ENCODE measurements at places on chromosomes 5 and 9.

DNA sequence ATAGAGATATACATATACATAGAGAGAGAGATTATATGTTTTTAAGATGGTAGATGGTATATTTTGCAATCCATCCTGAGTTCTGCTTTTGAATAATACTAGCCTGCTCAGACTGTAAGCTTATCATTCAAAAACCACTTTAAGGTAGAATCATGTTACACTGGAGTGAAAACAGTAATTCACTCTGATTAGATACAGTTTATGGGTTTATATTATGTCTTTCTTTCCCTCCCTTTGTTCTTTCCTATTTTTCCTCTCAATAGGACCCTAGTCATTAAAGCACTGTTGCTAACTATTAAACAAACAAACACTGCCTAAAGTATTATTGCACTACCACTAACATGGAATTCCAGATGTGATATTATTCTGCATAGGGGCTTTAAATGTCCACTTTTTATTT, 202.0 kb downstream of the ADAMTSL1 start:
- no peak for DNase-seq

DNA sequence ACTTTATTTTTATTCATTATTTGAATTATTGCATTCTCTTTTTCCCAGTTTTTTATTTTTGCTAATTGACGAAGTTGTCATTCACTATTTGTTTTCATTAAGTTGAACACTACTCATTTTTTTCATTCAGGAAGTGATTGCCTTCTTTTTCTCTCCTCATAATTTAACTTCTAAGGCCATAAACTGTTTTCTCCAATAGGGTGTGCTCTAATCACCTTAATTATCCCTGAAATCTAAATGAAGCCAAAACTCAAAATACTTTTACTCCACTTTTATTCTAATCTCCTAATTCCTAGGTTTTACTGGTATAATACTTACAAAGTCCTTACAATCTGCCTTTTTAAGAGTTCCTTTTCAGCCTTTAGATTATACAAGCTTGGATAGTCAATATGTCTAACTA, 2.9 kb upstream of the OR13C2 start:
- no peak for DNase-seq

DNA sequence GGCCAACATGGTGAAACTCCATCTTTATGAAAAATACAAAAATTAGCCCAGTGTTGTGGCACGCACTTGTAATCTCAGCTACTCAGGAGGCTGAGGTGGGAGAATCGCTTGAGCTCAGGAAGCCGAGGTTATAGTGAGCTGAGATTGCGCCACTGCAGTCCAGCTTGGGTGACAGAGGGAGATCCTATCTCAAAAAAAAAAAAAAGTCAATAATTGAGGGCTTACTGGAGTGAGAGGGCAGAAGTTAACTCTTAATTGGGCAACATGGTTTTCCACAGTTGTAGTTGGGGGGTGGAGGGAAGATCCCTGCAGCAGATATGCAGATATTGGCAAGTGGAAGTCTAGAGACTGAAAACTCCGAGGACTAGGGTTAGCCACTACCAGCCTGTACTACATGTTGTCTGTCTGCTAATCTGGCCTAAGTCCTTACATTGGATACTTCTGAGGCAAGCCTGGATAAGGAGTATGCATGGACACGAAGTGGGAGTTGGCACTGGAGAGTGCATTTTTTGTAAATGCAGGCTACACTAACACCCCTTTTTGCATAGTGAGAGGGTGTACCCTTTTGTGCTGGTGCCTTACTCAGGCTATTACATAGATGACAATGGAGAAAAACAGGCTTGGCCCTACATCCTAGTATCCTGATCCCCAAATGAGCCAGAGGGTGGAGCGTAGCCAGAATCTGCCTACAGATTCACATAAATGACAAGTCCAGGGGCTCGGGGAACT, 89.0 kb upstream of the NIPBL start:
- no peak for DNase-seq

GRCh38 chr9:29511680-29512079, 1938.4 kb upstream of the C9orf72 start:
- no peak for DNase-seq

- DNase-seq, result no peak
These were observed 388.8 kb downstream of the ZSWIM6 start for GRCh38 chr5:61720829-61721228.

GRCh38 chr9:136886610-136887597, 588 bp downstream of the TRAF2 start:
- DNase-seq, result peak; percentile 56

- no peak for DNase-seq
These were observed 39.0 kb upstream of the HOMER1 start for GRCh38 chr5:79552984-79553383.

DNA sequence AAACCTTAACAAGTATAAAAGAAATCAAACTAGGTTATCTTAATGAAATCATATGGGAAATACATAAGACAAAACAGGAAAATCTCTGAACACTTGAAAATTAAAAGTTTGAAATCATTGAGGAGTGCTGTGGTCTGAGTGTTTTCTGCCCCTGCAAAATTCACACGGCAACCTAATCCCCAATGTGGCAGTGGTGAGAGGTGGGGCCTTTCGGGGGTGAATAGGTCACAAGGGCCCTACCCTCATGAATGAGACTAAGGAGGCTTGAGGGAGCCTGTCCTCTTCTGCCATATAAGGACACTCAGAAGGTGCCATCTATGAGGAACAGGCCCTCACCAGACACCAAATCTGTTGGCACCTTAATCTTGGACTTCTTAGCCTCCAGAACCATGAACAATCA, 10.7 kb downstream of the CAMSAP1 start:
- no peak for DNase-seq

- no peak for DNase-seq
These were observed 89.7 kb upstream of the PRLR start for GRCh38 chr5:35320029-35320428.

DNA sequence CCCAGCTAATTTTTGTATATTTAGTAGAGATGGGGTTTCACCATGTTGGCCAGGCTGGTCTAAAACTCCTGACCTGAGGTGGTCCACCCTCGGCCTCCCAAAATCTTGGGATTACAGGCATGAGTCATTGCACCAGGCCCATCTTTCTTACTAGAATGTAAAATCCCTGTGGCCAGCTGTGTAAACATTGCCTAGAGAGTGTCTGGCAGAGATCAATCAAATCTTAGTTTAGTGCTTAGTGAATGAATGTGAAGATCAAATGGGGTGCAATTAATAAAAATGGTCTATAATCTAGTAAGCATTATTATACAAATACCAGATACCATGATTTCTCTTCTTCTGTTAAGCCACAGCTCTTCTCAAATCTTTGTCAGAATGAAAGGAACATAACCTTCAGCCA, 289.9 kb downstream of the KCTD16 start:
- no peak for DNase-seq

DNA sequence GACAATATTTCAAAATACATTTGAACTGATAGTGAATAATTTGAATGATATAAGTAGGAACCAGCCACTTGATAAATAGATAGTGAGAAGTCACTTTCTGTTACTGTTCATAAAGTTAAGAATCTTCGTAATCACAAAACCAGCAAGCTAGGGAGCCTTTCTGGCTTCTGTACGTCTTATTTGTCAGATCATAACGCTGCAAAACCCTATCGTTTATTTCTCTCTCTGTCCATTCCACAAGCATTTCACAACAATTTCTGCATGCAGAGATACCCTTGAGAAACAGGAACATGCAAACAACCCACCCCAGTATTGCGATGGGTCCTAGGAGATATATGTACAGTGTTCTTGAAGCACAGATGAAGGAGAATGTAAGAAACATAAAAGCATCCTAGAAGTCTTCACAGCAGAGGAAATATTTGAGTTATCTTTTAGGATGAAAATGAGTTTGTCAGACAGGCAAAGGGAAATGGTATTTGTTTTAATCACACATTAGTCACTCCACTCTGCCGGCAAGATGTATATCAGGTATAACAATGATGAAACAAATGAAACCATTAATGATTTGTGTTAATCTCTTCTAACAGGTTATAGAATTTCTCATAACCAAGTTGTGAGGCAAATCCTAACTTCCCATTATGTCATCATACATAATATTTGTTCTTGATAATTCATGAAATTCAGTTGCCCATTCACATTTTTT, 668.7 kb upstream of the FTMT start:
- DNase-seq, result no peak

DNA sequence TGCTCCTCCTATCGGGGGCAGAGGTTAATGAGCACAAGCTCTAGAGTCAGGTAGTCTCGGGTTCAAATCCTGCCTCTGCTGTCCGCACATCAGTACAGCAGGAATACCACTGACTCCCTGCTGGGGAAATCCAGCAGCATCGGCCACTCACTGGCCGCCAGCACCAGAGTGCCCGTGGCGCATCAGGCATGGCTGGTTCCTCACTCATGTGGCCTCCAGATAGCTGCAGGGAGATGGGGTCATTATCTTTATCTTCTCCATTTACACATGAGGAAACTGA, 137.6 kb upstream of the COL5A1 start:
- DNase-seq, result no peak

DNA sequence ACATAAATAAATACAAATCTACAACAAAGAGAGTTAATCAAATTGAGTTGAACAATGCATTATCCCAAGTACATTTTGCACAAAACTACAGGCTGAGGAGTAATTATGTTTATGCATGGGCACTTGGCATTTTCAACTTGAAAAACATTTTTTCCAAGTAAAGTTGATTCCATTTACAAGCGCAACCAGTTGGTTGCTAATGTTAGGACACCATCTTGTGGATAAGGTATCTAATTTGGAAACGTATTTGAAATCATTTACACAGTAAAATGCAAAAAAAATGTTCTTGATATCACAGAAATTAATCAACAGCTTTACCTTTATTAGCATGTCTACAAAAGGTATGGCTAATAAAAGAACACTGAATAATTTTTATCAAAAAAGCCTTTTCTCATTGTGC, 18.8 kb downstream of the FTMT start:
- DNase-seq, result no peak

- no peak for DNase-seq
These were observed 118.0 kb upstream of the PCA3 start for GRCh38 chr9:76646249-76646648.

GRCh38 chr9:85514256-85514655, 227.5 kb downstream of the AGTPBP1 start:
- no peak for DNase-seq

DNA sequence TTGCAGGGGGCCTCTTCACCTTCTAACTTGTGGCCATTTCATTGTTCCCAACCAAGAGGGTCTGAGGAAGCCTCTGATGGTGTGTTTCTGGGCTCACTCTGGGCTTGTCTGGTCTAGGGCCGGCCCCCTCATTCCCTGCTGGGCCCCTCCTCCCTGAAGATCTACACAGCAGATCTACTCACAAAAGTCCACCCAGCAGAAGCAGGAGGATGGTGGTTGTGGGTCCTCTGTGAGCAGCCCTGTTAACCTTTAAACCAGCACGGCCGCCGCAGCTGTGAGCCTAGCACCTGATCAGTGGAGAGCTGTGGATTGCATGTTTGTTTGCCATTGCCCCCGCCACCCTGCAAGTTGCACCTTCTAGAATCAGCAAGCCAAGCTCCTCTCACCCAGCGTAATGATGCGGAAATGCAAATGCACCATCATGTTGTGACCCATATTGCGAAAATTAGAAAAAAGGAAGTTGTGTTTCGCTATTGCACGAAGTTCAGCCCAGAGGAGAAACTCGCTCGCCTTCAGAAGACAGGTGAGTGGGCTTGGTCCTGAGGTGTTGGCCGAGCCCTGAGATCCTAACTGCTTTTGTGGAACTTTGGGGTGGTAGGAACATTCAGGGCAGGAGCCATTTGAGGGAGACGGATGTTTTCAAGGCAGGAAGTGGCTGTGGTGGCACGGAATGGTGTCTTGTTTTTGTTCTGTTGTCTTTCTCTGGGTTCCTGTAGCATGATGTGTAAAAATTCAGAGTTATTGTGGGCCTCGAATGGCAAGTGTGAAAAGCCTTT, 16.7 kb downstream of the FGD3 start:
- DNase-seq, result peak; percentile 74

GRCh38 chr9:18665947-18666346, 192.0 kb downstream of the ADAMTSL1 start:
- DNase-seq, result no peak

- no peak for DNase-seq
These were observed 6.1 kb upstream of the AP3B1 start for GRCh38 chr5:78300464-78301045.

GRCh38 chr5:83517072-83517687, 45.6 kb downstream of the VCAN start:
- DNase-seq, result no peak

DNA sequence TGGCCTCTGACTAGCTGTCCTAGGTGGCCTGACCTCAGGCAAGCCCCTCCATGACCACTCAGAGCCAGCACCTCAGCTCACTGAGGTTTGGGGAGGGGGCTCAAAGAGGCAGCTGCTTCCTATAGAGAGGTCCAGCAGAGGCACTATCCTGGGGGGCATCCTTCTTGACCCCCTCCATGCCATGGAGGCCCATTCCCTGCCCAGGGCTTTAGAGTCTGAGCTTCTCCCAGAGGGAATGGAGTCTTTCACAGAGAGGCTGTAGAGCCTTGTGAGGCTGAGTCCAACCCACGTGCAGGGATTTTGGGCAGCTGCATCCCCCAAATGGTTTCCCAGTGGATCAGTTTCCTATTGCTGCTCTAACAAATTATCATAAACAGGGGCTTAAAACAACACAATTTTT, 16.9 kb downstream of the IRF1 start:
- DNase-seq, result no peak

- no peak for DNase-seq
These were observed 48.1 kb downstream of the CFAP90 start for GRCh38 chr5:7802855-7803254.

DNA sequence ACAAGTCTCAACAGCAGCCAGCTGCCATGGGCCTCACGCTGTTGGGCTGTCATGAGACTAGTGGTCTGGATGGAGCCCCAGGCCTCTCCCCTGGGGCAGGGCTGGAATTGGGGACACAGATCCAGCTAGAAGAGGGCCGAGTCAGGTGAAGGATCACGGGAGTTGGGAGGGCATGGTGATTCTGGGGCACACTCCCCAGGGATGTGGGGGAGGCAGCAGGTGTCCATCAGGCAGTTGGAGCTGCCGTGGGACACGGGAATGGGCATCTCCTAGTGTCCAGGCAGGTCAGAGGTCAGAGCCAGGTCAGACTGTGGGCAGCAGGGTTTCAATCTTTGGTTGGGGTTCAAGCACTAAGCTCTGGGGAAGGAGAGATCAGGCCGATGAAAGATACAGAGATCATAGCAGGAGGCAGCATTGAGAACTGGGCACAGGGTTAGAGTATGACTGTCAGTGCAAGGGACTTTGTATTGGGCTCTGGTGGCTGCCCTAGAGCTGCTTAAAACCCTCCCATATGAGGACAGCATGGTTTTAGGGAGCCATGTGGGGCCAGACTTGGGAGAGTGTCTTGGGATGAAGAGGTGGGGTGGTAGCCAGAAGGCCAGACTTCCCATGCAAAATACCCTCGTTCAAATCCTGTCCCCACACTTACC, 59.2 kb downstream of the ARHGEF37 start:
- DNase-seq, result no peak

Data from activated CD4-positive, CD25-positive, alpha-beta regulatory T cell treated with anti-CD3 and anti-CD28 coated beads, Interleukin-2, amount 50 U/mL, for 72 hours (primary cell).